ENCODE measurements at places on chromosomes 1 and 21.

- DNase-seq: no peak
Measured at GRCh38 chr21:44286086-44286715, 525 bp downstream of the AIRE start.

GRCh38 chr21:23223882-23224281 is 2225.7 kb downstream of the NCAM2 start:
- DNase-seq: no peak

DNA sequence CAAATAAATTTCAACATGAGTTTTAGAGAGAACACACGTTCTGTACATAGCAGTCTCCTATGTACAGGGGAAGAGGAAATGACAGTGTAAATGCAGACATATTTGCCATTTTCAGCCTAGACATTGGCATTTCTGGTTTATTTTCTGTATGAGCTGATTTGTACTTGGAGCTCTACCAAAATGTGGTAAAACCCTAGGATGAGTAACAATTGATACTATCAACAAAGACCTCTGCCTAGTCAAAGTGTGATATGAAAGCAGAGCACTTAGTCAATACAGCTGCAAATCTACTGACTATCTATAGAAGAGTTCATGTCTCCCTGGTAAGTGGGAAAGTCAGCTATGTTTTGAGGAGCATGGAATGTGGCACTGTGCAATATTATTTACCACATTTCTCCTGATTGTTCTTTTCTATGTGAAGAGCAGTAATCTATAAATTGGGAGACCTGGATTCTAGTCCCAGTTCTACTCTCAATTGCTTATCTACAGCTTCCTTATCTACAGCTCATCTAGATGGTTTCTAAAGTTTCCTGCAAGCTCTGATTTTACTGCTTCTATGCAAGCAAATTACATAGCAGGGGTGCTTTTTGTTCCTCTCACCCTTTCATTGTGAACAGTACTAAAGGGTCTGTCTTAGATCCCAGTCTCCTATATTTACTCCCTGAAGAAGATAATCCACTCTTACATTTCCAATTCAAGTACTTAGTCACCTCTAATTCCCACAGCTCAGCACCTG is 334.2 kb downstream of the NTNG1 start:
- DNase-seq: no peak

DNA sequence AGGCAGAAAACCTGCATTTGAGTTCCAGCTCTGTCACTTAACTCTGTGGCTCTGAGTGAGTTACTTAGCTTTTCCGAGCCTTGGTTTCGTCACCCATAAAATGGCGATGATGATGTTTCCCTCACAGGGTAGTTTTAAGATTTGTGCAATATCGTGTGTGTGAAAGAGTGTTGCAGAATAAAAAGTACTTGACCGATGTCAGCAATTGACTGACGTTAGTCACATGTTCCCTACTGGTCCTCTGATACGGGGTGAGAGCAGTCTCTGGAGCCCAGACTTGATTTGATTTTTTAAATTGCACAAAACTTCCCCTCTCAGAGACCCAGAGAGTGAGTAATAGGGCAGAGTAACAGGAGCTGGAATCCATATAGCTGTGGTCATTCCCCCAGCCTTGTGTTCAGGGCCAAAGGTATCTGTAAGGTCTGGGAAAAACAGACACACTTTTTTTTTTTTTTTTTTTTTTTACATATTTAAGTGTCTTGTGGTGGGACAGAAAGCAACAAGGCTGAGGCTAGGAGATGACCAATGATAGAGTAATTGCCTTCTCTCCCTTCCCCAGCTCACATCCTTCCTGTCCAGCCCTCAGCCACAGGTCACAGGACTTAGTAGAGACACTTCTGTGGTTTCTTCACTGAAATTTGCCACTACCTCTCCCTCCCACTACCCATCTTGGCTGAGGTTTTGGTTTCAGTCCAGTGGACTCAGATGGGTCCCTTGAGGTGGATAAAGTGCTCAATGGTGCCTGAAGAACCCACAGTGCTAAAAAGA is 2.0 kb downstream of the FCER1G start:
- no peak for DNase-seq

- no peak for DNase-seq
Measured at GRCh38 chr1:178692564-178693327, 32.3 kb upstream of the RALGPS2 start.

GRCh38 chr1:43034778-43035177 is 76.1 kb upstream of the SLC2A1 start:
- DNase-seq: no peak

DNA sequence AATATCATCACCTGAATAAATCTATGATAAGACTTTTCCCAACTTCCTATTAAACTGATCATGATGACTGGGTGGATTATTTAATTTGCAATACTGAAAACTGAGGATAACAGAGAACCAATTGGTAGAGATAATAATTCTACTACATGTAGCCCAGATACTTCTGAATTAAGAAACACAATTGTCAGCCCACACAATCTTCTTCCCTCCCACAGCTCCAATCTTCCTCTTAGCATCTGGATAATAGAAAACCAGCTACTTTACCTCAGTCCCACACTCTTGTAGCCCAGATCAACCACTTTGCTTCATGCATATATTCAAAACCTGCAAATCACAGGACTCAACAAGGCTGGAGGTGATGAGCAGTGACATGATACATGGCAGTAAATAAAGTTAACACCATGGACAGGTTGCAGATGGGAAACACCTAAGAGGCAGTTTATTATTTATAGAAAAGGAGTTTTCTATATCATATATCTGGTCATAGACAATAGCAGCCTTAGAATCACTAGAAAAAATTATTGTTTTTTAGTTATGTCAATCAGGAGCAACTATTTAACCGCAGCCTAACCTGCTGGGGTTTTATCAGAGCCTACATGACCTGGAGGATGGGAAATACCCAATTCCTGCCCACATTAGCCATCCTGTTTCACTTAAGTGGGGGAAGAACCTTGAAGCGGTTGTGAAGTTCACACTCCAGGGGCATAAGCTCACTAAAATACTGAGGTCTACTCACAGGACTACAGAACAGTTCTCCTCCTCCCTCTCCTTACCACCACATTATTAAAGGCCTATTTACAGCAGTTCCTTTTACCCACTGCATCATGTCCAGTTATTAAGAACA is 16.7 kb downstream of the FRRS1 start:
- no peak for DNase-seq

DNA sequence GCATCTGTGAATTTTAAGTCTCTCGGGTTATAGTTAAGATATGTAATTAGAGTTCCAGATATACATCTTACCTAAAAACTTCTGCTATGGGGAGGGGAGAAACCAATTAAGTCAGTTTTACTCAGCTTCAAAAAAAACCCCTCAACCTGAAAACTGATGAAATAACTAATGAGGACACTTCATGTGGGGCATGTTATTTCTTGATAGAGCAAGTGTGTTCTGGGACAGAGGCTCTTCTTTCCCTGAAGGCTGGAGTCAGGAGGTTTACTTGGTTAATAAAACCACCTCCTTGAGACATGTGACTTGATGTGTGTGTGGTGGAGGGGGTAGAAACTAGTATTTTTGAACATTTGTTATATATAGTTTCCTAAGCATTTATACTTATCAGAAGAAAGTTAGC is 313.0 kb upstream of the ST6GALNAC5 start:
- no peak for DNase-seq

DNA sequence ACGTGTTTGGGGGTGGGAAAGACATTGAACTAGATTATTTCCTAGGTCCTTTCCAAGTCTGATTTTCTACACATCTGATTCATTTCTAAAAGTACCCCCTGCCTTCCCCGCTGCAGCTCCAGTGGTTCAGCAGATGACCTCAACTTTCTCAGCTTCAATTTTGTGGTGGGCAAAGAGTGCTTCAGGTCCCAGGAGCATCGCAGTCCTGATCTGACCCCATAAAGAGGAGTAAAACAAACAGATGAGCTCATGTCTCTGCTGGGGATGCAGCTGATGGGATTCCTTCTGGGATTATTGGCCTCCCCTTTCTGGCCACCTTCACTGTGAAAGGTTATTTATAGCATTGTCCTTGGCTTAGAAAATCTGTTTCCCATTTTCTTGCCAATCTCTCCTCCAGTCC is 337.0 kb upstream of the PLXNA2 start:
- no peak for DNase-seq

DNA sequence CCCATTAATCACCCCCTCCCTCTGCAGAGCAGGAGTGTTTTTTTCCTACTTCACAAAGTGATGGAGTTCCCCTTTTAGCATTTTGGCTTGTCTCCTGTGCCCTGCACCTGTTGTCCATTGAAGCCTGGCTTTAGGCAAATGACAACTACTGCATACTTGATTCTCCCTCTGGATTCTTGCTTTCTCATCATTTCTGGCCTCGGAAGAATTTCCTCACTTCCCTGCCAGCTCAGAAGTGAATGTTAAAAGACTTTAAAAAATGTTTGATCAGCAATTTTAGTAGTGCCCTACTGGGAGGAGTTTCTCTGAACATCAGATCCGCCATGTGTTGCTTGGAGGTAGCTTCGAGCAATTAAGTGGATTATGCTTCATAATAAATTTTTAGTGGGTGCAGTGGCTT is 28.1 kb downstream of the RCOR3 start:
- no peak for DNase-seq

GRCh38 chr1:92933459-92933858 is 27.8 kb downstream of the DIPK1A start:
- no peak for DNase-seq

- no peak for DNase-seq
Measured at GRCh38 chr1:21534674-21535378, 25.6 kb downstream of the ALPL start.

DNA sequence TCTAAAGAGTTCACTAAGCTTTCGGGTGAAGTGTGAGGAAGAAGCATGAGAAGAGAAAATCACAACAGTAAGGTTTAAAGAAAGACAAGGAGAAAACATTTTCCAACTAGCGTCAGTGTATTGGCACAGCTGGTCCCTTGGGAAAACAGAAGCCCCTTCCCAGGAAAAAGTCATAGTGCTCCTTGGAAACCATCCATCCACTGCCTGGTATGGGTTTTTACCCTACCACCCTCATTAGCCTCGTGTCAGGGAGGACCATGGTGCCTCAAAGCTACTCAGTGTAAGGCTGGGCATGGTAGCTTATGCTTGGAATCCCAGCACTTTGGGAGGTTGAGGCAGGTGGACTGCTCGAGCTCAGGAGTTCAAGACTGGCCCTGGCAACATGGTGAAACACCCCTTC is 12.7 kb downstream of the AADACL4 start:
- DNase-seq: no peak

DNA sequence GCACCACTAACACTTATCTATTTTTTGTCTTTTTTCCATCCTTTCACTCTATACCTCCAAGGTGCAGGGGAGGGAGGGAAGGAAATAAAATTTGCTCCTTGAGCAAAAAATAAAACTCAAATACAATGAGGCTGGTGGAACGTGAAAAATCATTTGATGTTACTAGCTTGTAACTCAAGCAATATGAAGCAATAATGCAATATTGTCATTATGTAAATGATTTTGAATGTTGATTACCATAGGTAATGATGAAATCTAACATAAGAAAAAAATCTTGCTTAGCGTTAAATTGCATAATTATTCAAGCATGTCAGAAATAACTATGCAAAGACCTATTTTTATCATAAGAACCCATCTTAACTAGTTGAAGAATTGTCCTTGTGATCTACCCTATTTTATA is 277.7 kb downstream of the KCTD3 start:
- DNase-seq: no peak

DNA sequence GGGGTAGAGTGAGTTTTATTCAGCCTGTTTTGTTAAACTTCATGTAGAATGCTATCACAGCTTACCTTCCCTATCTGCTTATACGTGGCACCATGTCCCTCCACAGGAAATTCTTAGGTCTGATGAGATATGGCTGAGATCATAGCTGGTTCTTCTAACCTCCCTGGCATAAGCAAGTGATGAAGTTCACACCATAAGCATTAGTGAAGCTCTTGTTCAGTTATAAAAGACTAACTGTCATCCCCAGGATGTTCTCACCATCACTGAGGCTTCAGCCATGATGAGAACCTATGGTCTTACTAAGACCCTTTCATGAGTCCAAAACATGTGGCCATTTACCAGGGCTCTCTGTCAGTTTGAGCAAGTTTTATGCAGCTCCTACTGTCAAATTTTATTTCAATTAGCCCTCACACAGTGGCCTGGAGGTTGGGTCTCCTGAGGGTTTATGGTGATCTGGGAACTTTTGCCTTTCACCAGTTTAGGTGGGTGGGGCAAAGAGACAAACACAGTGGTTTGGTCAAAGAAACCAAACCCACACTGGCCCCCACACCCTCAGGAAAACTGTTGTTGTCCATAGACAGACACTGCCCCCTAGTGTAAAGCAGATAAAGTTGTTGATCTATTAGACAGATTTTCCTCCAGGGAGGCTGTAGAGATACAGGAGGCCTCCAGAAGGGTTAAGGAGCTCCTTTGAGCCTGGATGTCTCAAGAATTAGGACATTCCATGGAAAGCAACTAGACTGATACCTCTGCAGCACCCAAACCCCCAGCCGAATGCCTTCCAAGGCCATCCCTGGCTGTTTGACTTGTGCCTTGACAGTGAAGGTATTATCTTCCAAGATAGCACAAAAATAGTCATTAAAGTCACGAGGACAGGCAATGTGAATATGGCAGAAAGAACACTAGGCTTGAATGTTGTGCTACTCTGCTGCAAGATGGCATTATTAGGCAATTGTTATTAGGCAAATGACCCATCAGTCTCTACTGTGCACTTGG is 5.0 kb downstream of the SLC22A15 start:
- no peak for DNase-seq

- DNase-seq: no peak
Measured at GRCh38 chr1:117669572-117669971, 63.7 kb downstream of the TENT5C start.
